ENCODE measurements at places on chromosomes 5 and 9. TPM values are rescaled to one million over a fixed set of nuclear protein-coding genes. Genes with fewer than 3 reads are reported as not detected.

Gene PCDHA9
- 0.02 TPM for polyA plus RNA-seq

Gene FSTL4
- 2.1 TPM for polyA plus RNA-seq

Gene GPX8
- polyA plus RNA-seq: 3.0 TPM

Gene ITGA2
- 3.7 TPM for polyA plus RNA-seq

Gene HMMR
- 4.1 TPM for polyA plus RNA-seq

Gene GLRA1
- not detected for polyA plus RNA-seq

Gene HTR4
- polyA plus RNA-seq: 0.02 TPM

Gene PDCD1LG2
- 0.18 TPM for polyA plus RNA-seq

Data from esophagus (tissue), 2 donors.